ENCODE measurements at places on chromosomes 1 and 21.

GRCh38 chr1:44316231-44316759, 38.8 kb downstream of the ERI3 start:
- DNase-seq = no peak

DNA sequence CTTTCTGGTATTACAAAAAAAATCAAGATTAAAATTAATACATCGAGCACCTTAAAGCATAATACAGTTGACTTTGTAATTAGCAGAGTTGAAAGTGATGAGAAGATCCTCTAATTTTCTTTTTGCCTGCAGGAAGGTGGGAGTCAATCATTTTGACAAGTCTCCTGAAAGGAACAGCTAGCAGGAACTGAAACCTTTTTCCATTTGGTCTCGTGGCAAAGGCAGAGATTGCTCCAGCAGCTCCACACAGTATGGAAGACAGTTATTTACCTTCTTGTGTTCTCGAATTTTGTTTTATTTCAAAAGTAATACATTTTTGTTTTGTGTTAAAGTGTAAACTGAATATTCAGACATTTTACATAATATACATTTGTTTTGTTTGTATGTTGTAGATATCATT, 7.7 kb downstream of the S100PBP start:
- DNase-seq = no peak

- no peak for DNase-seq
Observed at GRCh38 chr1:156652131-156652991, 10.4 kb downstream of the BCAN start.

- no peak for DNase-seq
Observed at GRCh38 chr1:220164116-220164515, 70.2 kb downstream of the IARS2 start.

GRCh38 chr1:203056516-203056915, 29.3 kb downstream of the MYOG start:
- no peak for DNase-seq

DNA sequence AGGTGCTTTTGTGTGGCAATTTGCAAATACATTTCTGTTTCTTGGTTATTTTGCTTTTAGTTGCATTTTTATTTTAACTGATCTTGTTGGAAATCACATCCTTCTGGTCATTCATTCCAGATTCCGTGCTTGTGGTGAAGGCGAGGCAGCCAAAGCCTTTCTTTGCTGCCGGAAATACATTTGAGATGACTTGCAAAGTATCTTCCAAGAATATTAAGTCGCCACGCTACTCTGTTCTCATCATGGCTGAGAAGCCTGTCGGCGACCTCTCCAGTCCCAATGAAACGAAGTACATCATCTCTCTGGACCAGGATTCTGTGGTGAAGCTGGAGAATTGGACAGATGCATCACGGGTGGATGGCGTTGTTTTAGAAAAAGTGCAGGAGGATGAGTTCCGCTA, 34.8 kb upstream of the CD101 start:
- DNase-seq = no peak

GRCh38 chr1:45643978-45644377, 20.1 kb upstream of the CCDC17 start:
- no peak for DNase-seq

DNA sequence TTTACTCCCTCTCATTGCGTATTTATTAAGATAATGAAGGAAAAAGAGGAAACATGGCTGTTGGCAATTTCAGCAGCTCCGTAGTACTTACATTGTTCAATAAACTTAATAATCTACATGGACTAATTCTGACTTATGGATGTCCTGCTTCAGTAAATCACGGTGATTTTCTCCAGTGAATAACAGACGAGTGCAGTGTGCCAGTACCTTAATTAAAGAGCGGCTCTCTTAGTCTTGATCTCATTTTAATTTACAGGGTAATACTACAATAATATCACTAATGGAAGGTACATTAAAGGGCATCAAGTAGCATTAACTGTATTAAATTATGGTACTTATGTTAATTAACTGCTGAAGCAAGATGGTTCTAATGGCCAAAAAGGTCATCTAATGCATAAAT, 187.2 kb downstream of the NTNG1 start:
- no peak for DNase-seq

- DNase-seq = no peak
Observed at GRCh38 chr1:36300526-36300925, 5.6 kb upstream of the SH3D21 start.

Data from astrocyte of the spinal cord (primary cell).